ENCODE measurements at places on chromosomes 6 and 20. TPM values are rescaled to one million over a fixed set of nuclear protein-coding genes. Genes with fewer than 3 reads are reported as not detected.
A peak's percentile ranks its signal among the peaks of the same experiment; 100 is the strongest.

DNA sequence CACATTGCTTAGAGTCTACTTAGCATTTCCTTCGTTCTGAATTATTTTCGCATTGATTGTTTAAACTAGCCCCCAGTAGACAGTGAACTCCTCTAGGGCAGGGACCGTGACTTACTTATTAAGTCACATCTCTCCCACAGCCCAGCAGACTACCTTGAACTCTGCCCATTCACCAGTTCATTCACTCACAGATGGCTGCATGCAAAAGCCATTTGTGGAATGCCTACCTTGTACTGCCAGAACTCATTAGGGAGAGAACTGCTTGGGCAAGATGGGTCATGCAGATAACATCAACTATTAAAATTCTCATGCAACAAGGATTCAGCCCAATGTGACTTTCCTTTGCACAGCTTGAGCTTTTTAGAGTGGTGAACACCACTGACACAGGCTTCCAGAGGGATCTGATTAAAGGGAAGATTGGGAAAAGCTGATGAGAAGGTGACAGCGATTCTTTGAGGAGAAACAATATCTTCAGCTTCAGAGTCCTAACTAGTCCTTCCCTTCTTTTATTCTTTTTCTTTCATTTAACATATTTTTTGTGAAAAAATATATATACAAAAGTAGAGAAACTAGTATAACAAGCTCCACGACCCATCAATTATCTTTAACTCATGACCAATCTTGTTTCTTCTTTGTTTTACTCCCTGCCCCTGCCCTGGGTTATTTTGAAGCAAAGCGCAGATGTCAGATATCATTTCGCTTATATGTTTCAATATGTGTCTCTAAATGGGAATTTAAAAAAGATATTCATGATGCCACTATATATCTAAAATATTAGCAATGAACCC is 273.9 kb downstream of the CDC5L start:
- DNase-seq = no peak

DNA sequence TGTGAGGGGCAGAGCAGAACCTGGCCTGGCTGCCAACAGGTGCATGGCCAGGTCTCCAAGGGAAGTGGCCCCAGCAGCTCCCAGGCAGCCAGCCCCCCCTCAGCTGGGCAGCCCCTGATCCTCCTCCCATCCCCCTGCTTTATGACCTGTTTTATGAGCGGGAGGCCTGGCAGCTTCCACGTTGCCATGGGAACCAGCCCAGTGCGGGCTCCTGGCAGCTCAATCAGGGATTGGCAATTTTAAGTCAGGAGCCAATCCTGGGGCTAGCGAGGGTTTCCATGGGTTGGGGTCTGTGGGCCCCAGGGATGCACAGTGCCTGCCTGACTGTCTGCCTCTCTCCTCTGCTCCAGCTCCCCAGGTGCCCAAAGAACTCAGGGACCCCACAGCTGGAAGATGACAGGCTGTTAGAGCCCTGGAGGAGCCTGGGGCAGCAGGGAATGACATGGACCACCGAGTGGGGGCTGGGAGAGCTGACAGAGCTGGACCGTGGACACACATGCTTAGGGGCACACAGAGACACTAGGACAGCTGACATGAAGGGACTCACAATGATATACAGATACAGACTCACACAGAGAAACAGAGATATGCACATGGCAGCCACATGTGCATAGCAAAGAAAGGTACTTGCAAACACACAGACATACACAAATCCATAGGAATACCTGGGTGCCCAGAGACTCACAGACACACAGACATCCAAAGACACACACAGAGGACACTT is 56.5 kb upstream of the SIRPA start:
- peak; percentile 65 for DNase-seq

The GNAS-AS1 gene
- polyA plus RNA-seq = 1.0 TPM

The PRL gene
- polyA plus RNA-seq = 0.10 TPM

The LINC00237 gene
- not detected for polyA plus RNA-seq

The ARFGEF3 gene
- polyA plus RNA-seq = 8.5 TPM

The VSTM2L gene
- 0.76 TPM for polyA plus RNA-seq

The EEF1A2 gene
- 0.67 TPM for polyA plus RNA-seq

GRCh38 chr20:4797275-4797674 is 75.6 kb downstream of the PRND start:
- no peak for DNase-seq

DNA sequence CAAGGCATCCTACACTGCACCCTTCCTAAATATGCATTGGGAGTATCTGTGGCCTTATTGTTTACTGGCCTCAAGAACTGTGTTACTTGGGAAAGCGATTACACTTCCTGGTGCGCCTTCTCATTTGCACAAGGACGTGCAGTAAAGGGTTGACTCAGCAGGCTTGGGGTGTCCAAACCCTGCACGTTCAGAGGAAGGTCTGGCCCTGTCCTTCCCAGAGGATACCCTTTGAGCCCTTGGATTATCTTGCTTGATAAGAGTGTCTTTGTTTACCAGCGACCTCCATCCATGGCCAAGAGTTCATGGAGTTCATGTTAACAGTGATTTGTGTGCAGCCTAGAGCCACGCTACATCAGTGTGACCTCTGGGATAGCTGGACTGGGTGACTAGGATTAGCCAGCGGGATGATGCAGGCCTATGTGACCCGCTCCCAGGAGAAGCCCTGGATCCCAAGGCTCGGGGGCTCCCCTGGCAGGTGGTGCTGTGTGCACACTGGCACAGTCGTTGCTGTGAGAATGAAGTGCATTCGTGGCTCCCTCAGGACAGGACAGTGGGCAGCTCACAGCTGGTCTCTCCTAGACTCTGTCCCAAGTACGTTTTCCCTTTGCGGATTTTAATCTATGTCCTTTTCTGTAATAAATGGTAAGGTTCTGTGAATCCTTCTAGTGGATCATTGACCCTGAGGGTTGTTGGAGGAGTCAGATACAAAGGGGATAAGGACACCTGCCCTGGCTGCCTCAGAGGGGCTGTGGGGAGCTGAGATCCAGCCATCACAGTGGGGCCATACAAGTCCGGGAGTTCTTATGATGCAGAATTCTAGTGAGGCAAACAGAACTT is 73.5 kb downstream of the TTLL2 start:
- no peak for DNase-seq

The VIP gene
- 1.6 TPM for polyA plus RNA-seq

The ARMH2 gene
- polyA plus RNA-seq = not detected

DNA sequence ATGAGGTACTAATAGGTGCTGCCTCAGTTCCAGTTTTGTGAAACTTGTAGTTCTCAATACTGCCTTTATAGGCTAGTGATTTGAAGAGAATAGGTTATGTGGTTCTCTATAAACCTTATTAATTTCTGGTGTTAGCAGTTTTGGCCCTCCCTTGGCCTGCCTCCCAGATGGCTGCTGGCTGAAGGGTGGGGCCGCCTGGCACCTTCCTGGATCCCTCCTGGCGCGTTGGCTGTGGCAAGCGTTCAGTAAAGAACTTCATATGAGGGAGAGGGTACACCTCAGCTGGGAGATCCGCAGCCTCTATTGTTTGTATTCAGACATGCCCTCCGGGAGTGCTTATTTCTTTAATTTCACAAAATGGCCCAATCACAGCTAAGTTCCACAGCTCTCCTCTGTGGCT is 51.9 kb downstream of the FAM120B start:
- DNase-seq = no peak

- DNase-seq = no peak
Measured at GRCh38 chr6:74356391-74356790, 660.4 kb downstream of the CD109 start.
